ENCODE measurements at places on chromosomes 12 and 14. TPM values are rescaled to one million over a fixed set of nuclear protein-coding genes. Genes with fewer than 3 reads are reported as not detected.

PPTC7 gene
- polyA plus RNA-seq = 20.7 TPM

AHNAK2 gene
- polyA plus RNA-seq = not detected

TSPAN19 gene
- polyA plus RNA-seq = not detected

DNA sequence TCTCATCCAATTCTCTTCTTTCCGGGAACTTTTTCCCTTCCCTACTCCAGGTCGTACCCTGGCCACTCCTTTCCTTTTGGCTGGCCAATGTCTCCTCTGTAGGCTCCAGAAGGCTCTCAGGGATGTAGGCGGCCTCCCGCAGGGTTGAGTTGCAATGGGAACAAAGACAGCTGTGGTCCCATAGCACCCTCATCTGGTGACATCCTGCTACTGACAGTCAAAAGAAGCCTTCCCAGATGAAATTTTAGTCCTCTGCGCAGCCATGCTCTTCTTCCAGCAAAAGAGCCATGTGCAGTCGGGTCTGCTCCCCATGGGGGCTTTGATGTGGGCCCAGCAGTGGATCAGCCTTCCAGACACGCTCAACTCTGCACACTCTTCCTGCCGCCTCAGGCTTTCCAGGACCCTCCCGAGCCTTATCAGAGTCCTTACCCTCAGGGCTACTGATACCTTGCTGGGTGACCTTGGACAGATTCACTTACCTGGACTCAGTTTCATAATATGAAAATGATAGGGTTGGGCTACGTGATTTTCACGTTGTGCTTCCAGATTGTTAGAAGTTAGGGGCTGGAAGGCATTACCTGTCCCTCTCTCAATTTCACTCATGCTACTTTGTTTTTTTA lies 5.5 kb upstream of the CELA1 start:
- no peak overlapping the region for H3K27ac ChIP-seq
- peaks cover 9% of the 10 kb centered on the region for H3K4me1 ChIP-seq
- H3K36me3 ChIP-seq = peaks cover 6% of the 10 kb centered on the region
